Esophagus mucosa (tissue), 1 donor: ENCODE measurements at places on chromosomes 12 and 14.

- no peak for ATAC-seq
Observed at GRCh38 chr12:111556676-111557075, 42.4 kb downstream of the ATXN2 start.

- ATAC-seq, result peak; percentile 75
Observed at GRCh38 chr14:102164241-102164641, 24.5 kb downstream of the WDR20 start.

- no peak for ATAC-seq
Observed at GRCh38 chr12:106187155-106187789, 48.5 kb upstream of the NUAK1 start.

DNA sequence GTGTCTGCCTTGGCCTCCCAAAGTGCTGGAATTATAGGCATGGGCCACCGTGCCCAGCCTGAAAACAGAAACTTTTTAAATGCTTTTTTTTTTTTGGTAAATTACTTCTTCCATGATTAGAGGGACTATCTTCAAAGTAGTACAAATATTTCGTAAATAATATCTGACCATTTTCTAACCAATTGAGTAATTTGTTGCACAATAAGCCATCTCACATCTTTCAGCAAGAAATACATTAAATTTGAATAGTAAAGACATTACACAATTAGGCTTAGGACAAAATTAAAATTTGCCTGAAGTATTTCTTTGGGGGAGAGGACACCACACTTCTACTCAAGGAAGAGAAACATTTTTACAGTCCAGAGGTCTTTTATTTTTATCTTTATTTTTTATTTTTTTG lies 84.7 kb upstream of the STRN3 start:
- ATAC-seq, result no peak
